ENCODE measurements at places on chromosomes 1 and 21.

GRCh38 chr1:109361069-109361468 lies 36.6 kb downstream of the SORT1 start:
- DNase-seq: no peak

DNA sequence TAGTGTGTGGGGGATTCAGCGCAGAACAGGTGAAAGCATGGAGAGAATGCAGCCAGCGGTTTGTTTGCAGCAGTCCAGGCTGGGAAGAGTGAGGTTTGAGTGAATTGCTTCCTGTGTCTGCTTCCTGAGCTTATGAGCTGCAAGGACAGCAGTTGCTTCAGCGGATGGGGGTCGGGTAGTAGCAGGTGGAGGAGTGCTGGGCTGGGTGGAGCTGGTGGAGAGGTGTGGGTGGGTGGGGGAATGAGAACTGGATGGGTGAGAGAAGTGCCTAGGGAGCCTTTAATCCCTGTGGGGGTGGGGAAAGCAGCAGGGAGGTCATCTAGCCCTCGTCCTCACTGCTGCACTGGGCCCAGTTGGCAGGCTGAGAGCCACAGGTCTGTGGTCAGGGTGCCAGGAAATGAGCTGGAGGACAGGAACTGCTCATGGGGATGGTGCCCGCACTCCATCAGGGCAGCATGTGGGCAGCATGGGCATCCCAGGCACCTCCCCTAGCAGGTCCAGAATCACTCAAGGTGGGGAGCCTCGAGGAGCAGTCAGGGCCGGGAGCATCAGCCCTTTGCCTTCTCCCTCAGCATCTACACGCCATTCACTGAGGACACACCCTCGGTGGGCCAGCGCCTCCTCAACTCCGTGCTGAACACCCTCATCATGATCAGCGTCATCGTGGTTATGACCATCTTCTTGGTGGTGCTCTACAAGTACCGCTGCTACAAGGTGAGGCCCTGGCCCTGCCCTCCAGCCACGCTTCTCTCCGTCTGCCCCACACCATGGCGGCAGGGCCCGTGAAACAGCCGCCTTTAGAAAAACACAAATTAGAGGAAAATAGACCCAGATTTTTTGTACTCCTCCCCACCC lies 14.8 kb downstream of the PSEN2 start:
- DNase-seq: no peak

GRCh38 chr1:177998696-177999631 lies 29.1 kb upstream of the SEC16B start:
- no peak for DNase-seq

DNA sequence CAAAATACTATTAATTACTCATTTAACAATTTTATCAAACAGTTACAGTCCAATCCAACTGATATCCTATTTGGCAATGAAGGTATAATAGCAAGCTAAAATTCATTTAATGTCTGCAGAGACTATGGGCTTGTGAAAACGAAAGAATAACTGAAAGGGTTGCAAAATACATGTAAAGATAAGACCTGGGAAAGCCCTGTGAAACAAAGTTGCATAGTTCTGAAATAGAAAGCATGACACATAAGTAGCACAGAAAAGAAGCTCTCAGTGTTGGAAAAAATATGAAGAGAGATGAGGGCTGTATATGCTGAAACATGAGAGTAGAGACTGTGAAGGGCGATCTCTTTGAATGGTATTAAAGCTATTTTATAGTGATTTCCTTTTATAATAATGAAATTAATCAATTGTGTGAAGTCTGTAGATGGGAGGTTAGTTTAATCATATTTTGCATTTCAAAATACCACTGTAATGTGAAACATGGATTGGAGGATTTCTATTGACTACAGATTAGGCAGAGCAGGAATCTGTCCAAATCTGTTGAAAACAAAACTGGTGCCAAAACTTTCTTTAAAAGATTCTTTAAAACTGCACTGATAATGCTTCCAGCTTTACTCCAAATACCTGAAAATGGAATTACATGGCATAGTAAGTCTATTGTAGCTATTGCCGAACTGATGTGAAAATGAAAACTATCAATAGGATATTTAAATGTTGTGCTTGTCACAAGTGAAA lies 1518.9 kb upstream of the B3GALT2 start:
- DNase-seq: no peak

DNA sequence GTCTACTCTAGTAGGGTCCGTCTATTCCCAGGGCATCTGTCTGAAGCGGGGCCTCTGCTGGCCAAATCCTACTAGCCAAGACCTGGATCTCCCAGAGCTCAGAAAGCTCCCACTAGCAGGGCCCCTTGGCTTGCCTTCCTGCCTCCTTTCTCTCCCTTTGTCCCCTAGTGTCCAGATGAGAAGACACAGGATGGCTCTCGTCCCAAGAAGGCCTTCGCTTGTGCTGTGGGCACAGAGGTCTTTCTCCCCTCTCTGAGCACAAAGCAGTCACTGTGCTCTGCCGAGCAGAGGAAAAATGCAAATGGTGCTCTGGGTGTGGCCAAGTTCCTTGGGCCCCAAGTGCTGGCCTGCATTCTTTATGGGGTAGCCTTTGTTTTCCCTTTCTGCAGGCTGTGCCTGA lies 13.0 kb upstream of the GPR137B start:
- DNase-seq: no peak

GRCh38 chr21:36816561-36817130 lies 117.7 kb downstream of the SIM2 start:
- DNase-seq: no peak

DNA sequence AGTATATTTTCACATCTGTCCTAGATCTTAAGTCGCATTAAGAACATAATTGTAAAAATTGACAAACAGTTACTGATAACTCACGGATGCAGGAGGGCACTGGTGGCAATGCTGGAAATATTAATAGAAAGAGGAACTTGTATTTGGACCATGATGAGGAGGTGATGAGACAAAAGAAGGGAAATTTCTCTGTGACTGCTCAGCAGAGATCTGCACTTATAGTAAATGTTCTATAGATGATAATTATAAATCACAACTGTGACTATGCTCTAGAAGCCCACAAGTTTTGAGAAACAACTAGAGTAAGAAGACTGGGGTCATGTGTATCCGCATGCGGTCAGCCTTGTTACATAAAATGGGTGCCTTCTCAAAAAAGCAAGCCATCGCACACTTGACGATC lies 8.7 kb upstream of the DUSP12 start:
- no peak for DNase-seq

Data from DMS79 (cell line).